ENCODE measurements at places on chromosomes 2 and 18. TPM values are rescaled to one million over a fixed set of nuclear protein-coding genes. Genes with fewer than 3 reads are reported as not detected.

GRCh38 chr2:179455824-179456223 is 191.2 kb upstream of the SESTD1 start:
- no peaks in the 10 kb centered on the region for H3K36me3 ChIP-seq
- H3K4me1 ChIP-seq: no peaks in the 10 kb centered on the region
- DNase-seq: no peak

- no peak for DNase-seq
- H3K4me1 ChIP-seq: no peaks in the 10 kb centered on the region
- H3K4me3 ChIP-seq: no peak overlapping the region
Observed at GRCh38 chr2:165453561-165454094, 15.9 kb upstream of the CSRNP3 start.

Gene SERPINB12
- not detected for total RNA-seq

Gene SLC30A3
- total RNA-seq: 1.8 TPM

Data from aorta (tissue), 5 donors.